ENCODE measurements at places on chromosomes 7 and 10.
A peak's percentile ranks its signal among the peaks of the same experiment; 100 is the strongest.

- DNase-seq = no peak
Observed at GRCh38 chr10:112229096-112229495, 45.5 kb upstream of the GPAM start.

DNA sequence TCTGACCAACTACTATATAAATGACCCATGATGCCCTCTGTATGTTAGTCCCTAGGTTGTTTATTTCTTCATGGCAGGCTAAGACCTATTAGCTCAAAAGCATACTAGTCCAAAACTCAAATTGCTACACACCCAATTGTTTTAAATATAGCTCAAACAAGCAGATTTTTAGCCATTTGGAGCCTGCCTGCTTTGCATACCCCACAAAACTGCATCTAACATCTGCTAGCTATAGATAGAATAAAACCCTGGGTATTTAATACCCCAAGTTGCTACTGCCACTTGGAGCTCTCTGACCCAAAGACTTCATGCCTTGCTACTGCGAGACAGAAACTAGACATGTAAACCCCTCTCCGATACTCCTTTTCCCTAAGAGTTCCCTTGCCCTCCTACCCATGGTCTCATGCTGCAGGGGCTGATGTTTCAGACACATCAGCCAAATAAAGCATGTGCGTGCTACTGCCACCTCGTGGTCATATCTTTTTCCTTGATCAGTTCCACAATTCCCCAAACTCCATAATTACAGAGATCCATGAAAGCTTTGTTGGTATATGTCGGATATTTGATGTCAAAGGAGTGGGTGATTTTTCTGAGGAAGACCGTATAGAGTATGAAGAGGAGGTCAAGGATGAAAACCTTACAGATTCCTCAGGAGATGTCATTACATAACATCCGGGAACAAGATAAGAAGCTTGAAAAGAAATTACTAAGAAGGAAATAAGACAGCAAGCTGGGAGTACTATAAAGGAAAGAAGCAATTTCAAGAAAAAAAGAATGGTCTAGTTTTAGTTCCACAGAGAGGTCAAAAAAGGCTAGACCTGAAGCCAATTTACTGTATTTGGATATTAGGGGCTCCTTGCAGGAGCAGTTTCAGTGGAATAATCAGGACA, 386.6 kb downstream of the SH2D4B start:
- peak; percentile 53 for DNase-seq

DNA sequence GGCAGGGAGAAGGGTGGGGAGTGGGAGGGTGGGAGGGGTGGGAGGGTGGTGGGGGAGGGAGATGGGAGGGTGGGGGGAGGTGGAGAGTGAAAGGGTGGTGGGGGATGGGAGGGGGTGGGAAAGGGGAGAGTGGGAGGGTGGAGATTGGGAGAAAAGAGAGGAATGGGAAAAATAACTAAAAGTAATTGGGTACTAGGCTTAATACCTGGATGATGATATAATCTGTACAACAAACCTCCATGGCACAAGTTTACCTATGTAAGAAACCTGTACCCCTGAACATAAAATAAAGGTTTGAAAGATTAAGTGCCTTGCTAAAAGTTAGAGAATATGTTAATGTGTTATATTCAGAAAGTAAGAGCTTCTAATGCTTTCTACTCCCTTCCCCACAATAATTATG, 564.9 kb downstream of the CNTNAP2 start:
- no peak for DNase-seq

DNA sequence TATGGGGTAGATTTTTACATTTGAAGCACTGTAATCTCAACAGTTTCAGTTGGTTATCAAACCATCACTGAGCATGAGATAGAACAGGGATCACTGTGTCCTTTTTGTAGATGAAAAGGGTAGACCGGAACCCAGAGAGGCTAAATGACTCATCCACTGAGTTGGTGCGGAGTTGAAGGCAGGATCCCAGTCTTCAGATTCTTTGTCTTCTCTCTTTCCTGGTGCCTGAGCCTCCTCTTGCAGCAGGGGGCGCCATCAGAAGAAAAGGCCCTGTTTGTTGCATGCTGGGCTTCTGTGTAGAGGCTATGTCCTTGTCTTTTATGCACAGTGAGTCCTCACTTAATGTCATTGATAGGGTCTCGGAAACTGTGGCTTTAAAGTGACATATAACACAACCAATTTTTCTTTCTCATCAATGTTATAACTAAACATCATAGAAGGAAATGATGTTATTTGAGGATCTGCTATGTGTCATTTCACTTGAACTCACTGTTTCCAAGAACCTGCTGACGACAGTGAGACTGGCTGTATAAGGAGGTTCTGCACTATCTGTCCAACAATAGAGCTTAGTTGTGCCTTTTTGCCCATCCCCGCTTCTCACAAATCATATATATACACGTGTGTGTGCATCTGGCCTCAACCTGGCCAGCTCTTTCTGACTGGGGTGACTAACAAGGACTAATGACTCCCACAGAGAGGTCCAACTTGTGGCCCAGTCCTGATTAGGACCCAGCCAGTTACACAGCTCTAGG, 14.3 kb downstream of the ZNF282 start:
- no peak for DNase-seq

DNA sequence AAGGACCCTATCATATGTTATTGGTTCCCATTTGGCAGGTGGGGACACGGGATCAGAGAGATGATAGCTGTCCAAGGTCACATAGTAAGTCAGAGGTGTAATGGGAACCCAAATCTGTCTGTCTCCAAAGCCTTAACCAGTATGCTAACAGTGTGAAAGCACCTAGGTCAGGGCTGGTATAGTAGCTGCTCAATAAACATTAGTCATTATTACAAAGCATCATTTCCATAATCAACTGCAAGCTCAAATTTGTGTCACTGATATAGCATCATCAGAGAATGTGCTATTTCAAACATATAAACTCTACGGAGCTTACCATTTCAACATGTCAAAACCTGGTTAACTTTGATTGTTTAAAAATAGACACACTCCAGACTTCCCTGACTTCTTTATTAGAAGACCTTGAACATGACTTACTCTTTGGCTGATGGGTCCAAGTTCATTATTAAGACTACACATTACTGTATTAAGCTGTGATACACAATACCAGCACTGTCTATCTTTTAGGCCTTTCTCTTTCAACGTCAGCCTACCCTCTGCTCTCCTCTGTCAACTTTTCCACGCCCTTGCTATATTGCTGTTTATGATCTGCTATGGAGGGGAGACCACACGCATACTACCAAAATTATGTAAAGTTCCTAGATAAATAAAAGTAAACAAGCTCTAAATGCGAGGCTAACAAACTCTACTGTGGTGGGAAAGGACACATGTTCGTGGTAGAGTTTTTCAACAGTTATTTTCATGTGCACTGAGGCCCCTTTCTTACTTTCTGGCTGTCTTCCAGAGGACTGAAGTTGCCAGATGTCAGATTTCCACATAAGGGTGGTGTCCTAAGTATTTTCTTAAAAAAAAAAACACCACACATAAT, 33.6 kb downstream of the DNMBP start:
- DNase-seq = peak; percentile 11

- peak; percentile 58 for DNase-seq
Observed at GRCh38 chr7:97731736-97732564, at the start of gene TAC1. Gene TAC1 (plus strand): TSS chr7:97732086. CDS start chr7:97732613, 527 bp downstream.

DNA sequence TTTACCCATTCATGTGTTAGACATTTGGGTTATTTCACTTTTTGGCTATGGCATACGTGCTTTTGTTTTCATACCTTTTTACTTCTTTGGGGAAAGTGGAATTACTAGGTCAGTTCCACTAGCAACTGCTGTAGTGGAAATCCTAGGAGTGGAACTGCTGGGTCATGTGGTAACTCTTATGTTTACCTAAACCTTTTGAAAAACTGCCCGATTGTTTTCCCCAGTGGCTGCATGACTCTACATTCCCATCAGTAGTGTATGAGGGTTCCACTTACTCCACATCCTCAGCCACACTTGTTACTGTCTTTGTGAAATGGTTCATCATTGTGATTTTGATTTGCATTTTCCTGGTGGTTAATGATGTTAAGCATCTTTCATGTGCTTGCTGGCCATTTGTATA, 82.3 kb downstream of the TAX1BP1 start:
- DNase-seq = no peak

- no peak for DNase-seq
Observed at GRCh38 chr10:9010093-9010492, 955.6 kb downstream of the GATA3 start.

DNA sequence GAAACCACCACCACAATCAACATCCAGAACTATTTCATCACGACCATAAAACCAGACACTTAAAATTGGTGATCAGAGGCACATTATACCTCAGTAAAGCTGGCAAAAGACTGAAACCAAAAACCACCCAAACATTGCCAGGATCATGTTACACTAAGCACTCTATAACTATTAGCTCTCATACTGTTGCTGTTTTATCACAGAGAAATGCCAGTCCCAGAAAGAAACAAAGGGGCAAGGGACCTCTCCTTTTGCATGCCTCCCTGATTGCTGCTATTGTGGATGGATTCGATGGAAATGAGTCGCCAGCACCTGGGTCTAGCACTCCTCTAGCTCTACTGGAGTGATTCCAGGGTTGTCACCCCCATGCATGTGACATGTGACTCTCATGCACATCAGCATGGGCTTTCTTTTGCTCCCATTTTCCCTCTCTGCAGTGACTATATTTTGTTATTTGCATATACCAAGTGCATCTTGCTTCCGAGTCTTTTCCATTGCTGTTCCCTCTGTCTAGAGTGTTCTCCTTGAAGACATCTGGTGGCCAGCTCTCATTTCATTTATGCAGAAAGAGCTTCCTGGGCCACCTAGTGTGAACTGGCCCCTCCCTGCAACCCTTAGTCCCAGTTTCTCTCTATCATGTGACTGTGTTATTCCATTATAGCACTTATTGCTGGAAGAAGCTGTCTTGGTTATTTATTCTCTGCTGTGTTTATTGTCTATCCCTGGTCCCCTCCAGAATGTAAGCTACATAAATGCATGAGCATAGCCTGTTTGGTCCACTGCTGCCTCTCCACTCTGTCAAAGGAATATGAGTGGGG, 300.6 kb downstream of the PLXNA4 start:
- no peak for DNase-seq

DNA sequence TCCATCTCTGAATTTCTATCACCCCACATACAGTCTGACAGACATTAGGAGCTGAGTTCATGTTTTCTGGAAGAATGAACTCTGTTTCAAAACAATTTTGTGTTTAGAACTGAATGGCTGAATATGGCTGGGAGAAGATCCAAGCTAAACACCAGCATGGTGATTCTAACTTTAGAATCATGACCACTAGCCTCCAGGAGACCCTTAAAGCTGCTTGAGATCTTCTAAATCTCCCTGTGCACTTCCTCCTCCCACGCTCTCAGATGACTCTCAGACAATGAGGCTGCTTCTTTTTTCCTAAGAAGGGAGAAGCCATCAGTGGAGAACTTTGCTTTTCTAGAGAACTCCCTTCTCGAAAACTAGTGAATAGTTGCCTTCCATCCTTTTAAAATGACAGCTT, 711.2 kb downstream of the GRID1 start:
- no peak for DNase-seq

GRCh38 chr10:96988426-96988825, 156.3 kb downstream of the LCOR start:
- no peak for DNase-seq

DNA sequence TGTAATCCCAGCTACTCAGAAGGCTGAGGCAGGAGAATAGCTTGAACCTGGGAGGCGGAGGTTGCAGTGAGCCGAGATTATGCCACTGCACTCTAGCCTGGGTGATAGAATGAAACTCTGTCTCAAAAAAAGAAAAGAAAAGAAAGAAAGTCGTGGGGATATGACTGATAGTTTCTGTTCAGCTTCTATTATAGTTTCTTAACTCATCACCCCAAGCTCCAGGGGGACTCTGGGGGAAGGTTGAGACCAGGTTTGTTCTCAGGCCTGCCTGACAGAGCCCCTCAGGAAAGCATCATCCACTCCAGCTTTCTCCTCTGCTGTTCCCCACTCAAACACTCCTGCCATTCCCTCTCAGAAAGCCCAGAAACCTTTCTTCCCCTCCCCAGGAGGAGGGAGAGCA, 542.4 kb upstream of the GALNT17 start:
- DNase-seq = no peak

- DNase-seq = no peak
Observed at GRCh38 chr10:78963074-78964034, 105.4 kb upstream of the ZMIZ1 start.

GRCh38 chr7:106054156-106054910, 57.8 kb downstream of the SYPL1 start:
- no peak for DNase-seq

- DNase-seq = no peak
Observed at GRCh38 chr7:100152404-100152803, 3.7 kb downstream of the LAMTOR4 start.

DNA sequence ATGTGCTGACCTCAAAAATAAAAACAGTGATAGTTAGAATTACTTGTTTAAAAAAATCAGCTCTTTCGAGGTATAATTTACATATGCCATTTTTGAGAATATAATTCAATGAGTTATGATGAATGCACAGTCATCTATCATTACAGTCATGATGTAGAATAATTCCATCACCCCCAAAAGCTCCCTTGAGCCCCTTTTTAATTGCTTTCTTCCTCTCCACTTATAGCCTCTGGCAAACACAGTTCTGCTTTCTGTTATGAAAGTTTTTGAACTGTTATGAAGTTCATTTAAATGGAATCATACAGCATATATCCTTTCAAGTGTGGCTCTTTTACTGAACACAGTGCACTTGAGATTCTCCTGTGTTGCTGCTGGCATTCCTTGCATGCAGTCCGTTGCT, 41.4 kb downstream of the PRTFDC1 start:
- no peak for DNase-seq

- DNase-seq = no peak
Observed at GRCh38 chr7:50367100-50367499, 62.6 kb downstream of the IKZF1 start.

GRCh38 chr10:24255881-24256311, 47.0 kb downstream of the KIAA1217 start:
- no peak for DNase-seq

- no peak for DNase-seq
Observed at GRCh38 chr10:75375838-75376237, 25.7 kb downstream of the ZNF503 start.

GRCh38 chr10:130140425-130140824, 4.2 kb downstream of the GLRX3 start:
- no peak for DNase-seq

DNA sequence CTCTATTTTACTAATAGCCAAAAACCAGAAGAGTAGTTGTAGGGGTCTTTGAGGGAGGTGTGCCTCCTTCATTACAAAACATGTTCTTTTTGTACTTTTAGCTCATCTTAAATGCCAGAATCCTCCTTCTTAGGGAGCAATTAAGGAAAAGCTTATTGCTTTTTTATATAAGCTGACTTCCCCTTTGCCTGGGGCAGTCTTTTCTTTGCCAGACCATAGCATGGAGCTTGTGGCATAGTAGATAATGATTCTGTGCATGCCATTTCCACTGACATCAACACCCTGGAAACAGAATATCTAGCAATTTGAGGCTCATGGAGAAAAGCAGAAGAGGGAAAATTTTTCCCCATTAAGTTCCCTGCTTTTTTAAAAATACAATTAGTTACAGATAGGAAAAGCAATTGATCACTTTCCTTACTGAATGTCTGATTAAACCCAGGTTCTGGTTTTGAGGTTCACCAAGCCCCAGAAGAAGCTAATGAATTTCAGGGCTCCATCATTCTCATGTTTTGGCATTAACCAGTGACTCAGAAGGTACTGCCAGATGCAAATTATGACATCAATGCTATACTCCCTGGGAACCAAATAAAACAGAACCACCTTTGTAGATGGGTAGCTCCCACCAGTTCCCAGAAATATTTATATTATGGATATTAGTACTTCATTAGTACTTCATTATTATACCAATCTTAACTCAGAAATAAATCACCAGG, 410.6 kb downstream of the KCNMA1 start:
- no peak for DNase-seq
